ENCODE measurements at places on chromosomes 6 and 20. TPM values are rescaled to one million over a fixed set of nuclear protein-coding genes. Genes with fewer than 3 reads are reported as not detected.

FOXQ1 gene
- total RNA-seq, result 2.4 TPM

ARFGEF3 gene
- 38.3 TPM for total RNA-seq

GPLD1 gene
- 20.4 TPM for total RNA-seq

RSPH4A gene
- total RNA-seq, result 4.4 TPM

GRCh38 chr6:126546541-126547120 lies 206.7 kb downstream of the CENPW start:
- DNase-seq, result no peak

GRCh38 chr20:4415281-4415680 lies 306.4 kb upstream of the PRND start:
- no peak for DNase-seq

GRCh38 chr6:69791065-69791471 lies 5.7 kb downstream of the LMBRD1 start:
- DNase-seq, result no peak

GRCh38 chr20:62395311-62396242 lies 8.7 kb downstream of the RPS21 start:
- no peak for DNase-seq

GRCh38 chr6:15505463-15505918 lies 157.3 kb downstream of the DTNBP1 start:
- no peak for DNase-seq
